ENCODE measurements at places on chromosomes 2 and 18. TPM values are rescaled to one million over a fixed set of nuclear protein-coding genes. Genes with fewer than 3 reads are reported as not detected.

Gene PSTPIP2
- 9.8 TPM for polyA plus RNA-seq

Gene DCDC2C
- polyA plus RNA-seq = not detected

Gene DYNC2LI1
- 26.6 TPM for polyA plus RNA-seq

Gene ZDBF2
- polyA plus RNA-seq = 1.9 TPM

Gene RGPD8
- polyA plus RNA-seq = 0.76 TPM

Gene GRP
- polyA plus RNA-seq = 2.8 TPM

Gene SERPINB11
- not detected for polyA plus RNA-seq

Gene CCDC102B
- polyA plus RNA-seq = 2.0 TPM

Gene TMEFF2
- polyA plus RNA-seq = 5.4 TPM

Gene C2orf80
- polyA plus RNA-seq = not detected

Gene DNER
- polyA plus RNA-seq = 1.4 TPM

Gene UGT1A3
- polyA plus RNA-seq = not detected

Gene EMILIN1
- 184 TPM for polyA plus RNA-seq

All from SK-N-SH (cell line).